ENCODE measurements at places on chromosomes 4 and X. TPM values are rescaled to one million over a fixed set of nuclear protein-coding genes. Genes with fewer than 3 reads are reported as not detected.

The PITX2 gene
- polyA plus RNA-seq = 2.9 TPM

DNA sequence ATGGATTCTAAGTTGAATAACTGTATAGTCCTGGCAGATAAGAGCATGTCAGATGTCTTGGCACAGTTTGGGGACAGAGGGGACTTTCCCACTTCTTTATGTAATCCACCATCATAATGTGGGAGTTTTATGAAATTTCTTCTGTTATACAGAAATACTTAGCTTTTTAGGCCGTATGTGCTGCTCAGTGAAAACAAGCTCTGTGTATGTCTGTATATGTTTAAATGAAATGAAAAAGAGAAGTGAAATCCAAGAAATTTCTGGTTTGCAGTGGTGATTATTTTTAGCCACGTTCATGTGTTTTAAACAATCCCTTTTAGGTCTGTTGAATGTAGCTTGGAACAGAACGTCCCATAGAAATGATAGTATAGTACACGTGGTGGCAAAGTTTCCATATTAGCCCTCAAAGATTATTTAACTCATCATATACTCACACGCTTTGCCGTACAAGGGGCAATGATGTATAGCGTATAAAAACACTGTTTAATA is 41.0 kb downstream of the GAB1 start:
- DNase-seq = no peak

DNA sequence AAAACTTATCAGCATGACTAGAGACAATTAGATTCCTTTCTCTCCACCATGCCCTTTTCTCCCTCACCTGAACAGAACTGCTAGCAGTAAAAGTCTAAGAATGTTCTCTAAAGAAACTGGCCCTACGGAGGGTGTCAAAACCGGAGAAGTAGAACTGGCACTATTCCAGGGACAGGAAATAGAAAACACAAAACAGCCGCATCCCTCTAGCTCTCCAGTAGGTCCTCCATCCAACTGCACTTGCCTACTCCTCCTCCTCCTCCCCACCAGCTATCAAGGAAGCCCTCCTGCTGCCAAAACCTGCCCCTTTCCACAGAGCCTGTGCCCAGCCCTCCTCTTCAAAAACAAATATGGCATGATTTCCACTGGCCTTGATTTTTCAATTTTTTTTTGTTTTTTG is 28.4 kb downstream of the FUNDC1 start:
- no peak for DNase-seq

GRCh38 chr4:79273915-79274314 is 51.9 kb downstream of the NAA11 start:
- peak; percentile 44 for DNase-seq

GRCh38 chrX:20547611-20548051 is 280.9 kb upstream of the RPS6KA3 start:
- DNase-seq = peak; percentile 67

- DNase-seq = no peak
These were observed 59.8 kb downstream of the ANOS1 start for GRCh38 chrX:8672176-8672575.

- DNase-seq = no peak
These were observed 14.1 kb downstream of the MFAP3L start for GRCh38 chr4:170011921-170012628.

DNA sequence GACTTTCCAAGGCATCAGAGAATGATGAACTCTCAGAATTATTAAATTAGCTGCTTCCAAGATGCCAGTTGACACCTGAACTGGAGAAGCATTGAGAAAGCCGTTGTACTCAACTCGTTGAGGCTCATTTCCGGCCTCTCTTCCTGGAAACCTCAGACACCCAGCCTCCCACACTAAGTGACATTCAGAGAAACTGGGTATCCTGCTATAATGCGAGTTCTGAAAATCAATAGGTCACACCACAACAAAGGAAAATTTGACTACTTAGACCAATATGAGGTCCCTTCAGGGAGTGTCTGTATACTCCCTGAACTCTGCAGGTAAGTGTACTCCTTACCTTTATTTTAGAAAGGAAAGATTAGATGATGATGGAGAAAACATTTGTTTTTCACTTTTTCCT is 51.2 kb downstream of the ENPEP start:
- no peak for DNase-seq

- DNase-seq = no peak
These were observed 189.5 kb downstream of the APBB2 start for GRCh38 chr4:41024556-41025491.

- DNase-seq = no peak
These were observed 5.4 kb upstream of the NAA15 start for GRCh38 chr4:139295942-139296299.

DNA sequence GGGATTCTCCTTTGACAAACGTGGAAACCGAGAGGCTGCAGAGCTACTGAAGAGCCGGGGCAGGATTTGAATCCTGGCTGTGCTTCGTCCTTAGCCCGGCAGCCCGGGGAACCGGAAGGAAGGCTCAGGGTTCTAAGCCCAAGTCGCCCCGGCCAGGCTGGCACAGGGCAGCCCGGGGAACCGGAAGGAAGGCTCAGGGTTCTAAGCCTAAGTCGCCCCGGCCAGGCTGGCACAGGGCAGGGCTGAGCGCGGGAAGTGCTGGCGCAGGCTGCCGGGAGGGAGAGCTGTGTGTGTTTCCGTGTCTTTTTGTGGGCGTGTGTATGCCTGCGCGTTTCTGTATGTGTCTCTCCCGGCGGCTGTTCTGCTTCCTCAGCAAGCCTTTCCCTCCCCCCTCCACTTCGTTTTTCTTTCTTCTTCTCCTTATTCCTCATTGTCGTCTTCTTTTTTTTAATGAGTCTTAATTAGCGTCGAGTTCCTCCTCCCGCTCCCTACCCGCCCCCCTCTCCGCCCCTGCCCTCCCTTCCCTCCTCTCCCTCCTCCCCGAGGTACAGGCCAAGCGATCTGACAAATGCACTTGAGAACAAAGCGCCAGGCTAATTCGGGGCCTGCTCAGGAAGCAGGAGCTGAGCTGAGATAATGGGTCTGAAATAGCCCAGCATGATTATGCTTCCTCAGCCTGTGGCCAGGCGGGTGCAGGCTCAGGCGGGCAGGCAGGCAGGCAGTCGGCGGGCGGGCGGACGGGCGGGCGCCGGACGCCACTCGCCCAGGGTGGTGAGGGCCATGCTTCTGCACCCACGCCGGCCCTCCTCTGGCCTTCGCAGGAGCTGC is 65.9 kb downstream of the EFNB1 start:
- DNase-seq = no peak

- peak; percentile 34 for DNase-seq
These were observed 13.9 kb upstream of the DCK start for GRCh38 chr4:70979445-70980008.

DNA sequence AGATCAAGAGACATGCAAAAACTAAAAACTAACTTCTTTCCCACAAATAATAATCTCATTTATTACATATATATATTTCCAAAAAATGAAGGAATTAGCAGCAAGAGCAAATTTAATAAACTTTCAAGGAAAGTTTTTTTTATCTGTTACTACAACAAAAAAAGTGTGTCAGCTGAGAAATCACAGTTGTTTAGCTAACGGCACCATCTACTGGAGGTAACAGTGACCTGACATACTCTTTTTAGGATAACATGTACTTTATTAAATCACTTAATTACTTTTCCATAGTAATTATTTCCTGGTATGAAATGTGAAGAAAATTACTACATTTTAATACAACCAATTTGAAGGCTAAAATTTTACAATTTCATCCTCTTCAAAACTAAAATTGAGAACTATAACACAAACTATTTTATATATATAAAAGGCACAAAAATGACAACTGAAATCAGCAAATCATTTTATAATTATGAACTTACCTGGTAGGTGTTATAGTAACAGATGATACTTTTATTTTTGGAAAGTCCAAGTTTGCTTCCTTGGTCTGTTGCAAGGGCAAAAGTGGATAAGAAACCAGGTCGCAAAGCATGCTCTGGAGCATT is 9.1 kb downstream of the LAMTOR3 start:
- DNase-seq = peak; percentile 28

- no peak for DNase-seq
These were observed 195.0 kb upstream of the LDB2 start for GRCh38 chr4:17093481-17093880.

DNA sequence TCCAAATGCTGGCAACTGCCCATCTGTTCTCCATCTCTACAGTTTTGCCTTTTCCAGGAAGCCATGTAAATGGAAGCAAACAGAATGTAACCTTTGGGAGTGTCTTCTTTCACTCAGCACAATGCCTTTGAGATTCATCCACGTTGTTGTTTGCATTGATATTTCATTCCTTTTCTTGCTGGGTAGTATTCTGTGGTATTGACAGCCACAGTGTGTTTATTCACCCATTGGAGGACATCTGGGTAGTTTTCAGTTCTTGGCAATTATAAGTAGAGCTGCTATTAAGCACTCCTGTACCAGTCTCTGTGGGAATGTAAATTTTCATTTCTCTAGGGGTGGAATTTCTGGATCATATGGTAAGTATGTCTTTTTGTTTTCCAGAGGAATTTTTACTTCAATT is 194.3 kb upstream of the RPS6KA3 start:
- no peak for DNase-seq

- no peak for DNase-seq
These were observed 79.1 kb upstream of the INPP4B start for GRCh38 chr4:142925161-142925560.

DNA sequence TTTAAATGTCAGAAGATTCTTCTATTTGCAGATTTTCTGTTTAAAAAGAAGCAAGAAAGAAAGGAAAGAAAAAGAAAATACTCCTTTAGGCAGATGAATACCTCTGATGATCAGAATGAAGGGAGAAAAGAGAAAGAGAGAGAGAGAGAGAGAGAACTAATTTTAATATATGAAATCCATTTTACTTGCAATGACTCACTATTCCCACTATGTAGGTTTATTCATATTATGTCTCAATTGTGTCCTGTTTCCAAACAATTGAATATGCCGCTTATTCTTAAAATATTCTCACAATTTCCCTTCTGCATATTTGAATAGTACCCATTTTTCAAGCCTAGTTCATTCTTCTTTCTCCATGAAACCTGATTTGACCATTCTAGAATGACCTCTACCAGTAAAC is 11.7 kb downstream of the MEPE start:
- DNase-seq = no peak

- no peak for DNase-seq
These were observed 204.3 kb upstream of the TLL1 start for GRCh38 chr4:165668694-165669093.

All from renal pelvis (tissue), 12 donors.